ENCODE measurements at places on chromosomes 13 and 19.

DNA sequence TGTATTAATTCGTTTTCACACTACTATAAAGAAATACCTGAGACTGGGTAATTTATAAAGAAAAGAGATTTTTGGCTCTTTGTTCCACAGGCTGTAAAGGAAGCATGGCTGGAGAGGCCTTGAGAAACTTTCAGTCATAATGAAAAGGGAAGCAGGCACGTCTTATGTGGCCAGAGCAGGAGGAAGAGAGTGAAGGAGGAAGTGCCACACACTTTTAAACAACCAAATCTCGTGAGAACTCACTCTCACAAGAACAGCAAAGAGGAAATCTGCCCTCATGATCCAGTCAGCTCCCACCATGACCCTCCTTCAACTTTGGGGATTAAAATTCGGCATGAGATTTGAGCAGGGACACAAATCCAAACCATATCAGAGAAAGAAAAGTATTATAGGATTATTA is 1255.9 kb upstream of the MIR17HG start:
- DNase-seq = no peak

DNA sequence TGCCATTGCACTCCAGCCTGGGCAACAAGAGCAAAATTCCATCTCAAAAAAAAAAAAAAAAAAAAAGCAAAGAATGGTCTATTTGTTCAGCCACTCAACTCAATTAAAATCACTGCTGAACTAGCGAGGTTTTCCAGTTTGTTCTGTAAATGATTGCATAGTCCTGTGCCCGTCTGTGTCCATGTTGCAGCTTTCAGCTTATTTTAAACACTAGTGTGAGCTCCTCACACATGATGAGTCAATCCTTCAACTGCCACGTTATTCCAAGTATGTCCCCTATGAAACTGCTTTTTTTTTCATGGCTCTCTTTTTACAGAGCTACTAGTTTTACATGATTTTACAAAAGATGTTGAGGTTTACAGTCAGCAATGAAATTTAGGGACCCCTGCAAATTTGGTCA is 12.2 kb downstream of the SUGP2 start:
- DNase-seq = no peak

- DNase-seq = peak; percentile 38
Measured at GRCh38 chr13:93847162-93847561, 620.6 kb downstream of the GPC6 start.

DNA sequence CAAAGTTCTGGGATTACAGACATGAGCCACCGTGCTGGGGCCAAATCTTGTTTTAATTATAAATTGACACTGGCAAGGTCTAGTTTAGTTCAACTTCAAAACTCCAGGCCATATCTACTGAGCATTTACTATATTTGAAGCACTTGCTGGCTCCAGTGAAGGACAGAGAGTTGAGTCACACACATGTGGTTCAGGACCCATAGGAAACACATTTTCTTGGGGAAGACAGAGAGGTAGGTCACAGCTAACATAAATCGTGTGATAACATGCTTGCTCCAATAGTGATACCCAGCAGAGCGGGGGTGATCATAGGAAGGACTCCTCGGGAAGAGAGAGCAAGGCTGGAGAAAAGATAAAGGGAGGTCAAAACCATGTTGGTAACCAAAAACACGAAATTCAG is 170.6 kb upstream of the TSC22D1 start:
- DNase-seq = no peak

DNA sequence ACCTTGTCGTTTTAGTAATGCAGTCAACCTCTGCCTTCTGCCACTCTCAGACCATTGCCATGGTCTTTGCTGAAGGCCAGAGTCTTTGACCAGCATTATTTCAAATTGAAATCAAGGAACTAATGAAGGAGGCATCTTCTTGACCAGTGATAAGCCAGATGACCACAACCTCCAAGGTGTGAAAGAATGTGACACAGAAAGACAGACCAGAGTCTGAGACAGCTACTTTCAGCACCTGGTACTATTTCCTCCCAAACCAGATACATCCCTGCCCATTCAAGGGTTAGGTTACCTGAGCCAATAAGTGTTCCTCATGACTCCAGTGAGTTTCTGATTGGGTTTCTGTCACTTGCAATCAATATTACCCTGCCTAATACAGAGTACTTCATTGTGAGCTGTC is 20.3 kb upstream of the RNASEH2B start:
- DNase-seq = no peak

DNA sequence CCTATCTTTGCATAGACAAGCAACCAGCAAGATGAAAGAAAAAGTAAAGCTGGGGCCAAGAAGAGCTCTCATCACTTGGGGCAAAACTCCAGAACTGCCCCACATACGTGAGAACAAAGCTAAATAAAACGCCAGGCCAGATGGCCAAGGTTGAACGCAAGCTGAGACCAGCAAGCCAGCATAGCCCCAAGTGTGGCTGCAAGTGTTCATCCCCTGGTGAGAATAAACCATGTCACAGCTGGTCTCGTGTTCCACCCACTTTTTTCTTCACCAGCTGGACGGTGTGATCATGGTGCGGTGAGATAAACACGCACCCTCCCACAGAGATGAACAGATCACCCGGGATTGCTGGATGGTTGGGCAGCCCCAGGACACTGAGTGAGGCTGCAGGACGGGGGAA is 109.6 kb upstream of the CACNA1A start:
- DNase-seq = no peak

Measured in AG04449 (cell line).